ENCODE measurements at places on chromosomes 5 and 9. TPM values are rescaled to one million over a fixed set of nuclear protein-coding genes. Genes with fewer than 3 reads are reported as not detected.

The ZBED3 gene
- 15.2 TPM for total RNA-seq

The ACOT12 gene
- total RNA-seq: 4.6 TPM

DNA sequence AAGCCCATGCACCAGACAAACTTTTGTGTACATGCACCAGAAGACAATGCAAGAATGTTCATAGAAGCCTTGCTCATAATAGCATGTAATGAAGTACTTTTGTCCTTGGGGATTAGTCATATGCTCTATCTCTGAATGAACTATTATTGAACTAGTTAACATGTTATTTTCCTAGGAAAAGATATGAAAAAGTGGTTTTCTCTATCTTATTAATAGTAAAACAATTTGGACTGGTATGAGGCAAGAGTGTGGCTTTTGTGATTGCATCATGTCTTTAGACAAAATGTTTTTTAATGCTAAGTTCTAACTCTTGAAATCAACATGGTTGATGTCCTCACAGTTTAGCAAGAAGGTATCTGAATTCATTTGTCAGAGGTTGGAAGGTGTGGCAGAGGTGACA, 55.7 kb upstream of the SPDL1 start:
- no peak for DNase-seq

- no peak for DNase-seq
These were observed 487.5 kb upstream of the ZNF608 start for GRCh38 chr5:125233944-125234343.

GRCh38 chr5:73387149-73387591, 61.4 kb downstream of the FOXD1 start:
- no peak for DNase-seq

- DNase-seq: peak; percentile 29
These were observed 271.3 kb downstream of the ARHGAP26 start for GRCh38 chr5:143041461-143041860.

DNA sequence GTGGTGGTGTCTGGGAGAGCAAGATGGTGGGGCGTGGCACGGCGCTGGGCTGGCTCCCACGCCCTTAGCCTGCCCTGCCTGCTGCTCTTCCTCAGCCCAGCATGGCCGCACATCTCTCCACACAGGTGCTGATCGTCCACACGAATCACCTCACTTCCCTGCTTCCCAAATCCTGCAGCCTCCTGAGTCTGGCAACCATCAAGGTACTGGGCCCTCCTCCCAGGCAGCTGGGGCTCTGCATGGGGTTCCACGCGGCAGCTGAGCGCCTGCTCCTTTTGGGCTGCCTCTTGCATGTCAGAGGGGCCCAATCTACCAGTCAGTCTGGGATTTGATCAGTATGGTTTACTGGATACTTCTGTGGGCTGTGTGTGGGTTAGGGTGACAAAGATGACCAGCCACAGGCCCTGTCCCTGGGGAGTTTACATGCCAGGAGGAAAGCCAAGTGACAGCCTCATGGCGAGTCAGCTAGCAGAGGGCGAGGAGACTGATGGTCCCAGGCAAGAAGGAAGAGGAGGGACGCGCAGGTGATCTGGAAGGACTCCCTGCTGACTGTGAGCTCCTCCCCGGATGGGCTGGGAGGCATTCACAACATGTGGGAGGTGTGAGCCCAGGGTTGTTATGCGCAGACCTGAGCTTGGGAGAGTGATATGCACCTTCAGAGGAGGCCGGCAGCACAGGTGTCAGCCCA, 6.0 kb downstream of the LRSAM1 start:
- DNase-seq: no peak

GRCh38 chr5:122412966-122413365, 100.9 kb downstream of the SNCAIP start:
- no peak for DNase-seq

DNA sequence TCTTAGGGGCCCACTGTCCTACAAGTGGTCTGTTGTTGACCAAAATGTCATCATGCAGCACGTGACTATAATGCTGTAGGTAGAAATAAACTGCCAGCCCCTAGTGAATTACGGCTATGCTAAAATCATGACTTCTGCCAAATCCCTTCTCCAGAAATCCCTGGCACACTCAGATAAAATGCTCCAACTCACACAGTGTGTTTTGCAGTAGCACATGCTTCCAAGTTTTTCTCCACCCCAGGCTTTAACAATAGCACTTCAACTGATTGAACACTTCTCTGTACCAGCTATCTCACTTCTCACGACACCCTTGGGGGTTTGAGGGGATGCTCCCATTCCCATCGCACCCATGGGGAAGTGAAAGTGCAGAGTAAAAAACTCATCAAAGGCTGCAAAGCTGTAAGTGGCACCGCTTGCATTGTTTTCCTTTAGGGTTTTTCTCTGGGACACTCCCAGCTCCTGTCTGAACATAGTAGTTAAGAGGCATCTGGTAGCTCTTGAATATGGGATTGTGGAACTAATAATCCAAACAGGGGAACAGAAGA, 151.0 kb upstream of the SLC24A2 start:
- DNase-seq: peak; percentile 17

DNA sequence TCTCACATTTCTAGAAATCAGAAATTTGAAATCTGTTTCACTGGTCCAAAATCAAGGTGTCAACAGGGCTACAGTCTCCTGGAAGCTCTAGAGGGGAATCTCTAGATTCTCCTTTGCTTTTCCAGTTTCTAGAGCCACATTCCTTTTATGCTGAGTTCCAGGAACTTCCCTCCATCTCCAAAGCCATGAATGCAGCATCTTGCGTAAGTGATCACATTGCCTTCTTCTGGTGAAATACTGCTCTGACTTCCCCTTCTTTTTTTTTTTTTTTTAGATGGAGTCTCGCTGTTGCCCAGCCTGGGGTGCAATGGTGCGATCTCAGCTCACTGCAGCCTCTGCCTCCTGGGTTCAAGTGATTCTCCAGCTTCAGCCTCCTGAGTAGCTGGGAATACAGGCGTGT, 23.8 kb downstream of the GDA start:
- DNase-seq: no peak
